ENCODE measurements at places on chromosomes 1 and 21.

DNA sequence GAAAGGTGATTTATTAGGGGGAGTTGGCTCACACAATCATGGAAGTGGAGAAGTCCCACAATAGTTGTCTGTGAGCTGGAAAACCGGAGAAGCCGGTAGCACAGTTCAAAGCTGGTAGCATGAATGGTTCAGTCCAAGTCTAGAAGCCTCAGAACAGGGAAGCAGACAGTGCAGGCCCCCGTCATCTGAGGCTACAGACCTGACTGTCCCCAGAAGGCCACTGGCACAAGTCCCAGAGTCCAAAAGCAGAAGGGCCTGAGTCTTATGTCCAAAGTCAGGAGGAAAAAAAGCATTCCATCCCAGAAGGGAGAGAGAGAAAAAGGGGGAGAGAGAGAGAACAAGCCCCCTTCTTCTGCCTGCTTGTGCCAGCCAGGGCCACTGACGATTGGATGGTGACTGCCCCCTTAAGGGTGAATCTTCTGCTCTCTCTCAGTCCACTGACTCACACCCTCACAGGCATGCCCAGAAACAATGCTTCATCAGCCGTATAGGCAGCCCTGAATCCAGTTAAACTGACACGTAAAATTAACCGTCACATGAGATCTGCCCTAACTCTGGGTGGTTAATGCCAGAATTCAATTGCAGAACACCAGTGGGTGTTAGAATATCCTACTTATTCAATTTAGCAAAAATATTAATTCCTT, 49.3 kb upstream of the POU2F1 start:
- no peak for DNase-seq

DNA sequence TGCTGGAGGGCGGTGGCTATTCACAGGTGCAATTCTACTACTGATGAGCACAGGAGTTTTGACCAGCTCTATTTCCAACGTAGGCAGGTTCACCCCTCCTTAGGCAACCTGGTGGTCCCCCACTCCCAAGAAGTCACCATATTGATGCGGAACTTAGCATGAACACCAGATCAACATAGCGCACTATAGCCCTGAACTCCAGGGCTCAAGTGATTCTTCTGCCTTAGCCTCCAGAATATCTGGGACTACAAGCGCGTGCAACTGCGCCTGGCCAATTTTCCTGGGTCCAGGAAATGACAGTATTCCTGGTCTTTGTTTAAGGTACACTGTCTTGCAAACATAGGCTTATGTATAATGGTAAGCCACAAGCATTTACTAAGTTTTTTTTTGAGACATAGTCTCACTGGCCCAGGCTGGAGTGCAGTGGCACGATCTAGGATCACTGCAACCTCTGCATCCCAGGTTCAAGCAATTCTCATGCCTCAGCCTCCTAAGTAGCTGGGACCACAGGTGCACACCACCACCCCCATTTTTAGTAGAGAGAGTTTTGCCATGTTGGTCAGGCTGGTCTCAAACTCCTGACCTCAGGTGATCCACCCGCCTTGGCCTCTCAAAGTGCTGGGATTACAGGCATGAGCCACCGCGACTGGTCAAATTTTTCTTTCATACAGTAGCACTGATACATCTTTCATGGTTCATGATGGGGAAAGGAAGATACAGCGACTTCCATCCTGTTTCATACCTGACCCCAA, 12.6 kb downstream of the MCL1 start:
- DNase-seq, result no peak

DNA sequence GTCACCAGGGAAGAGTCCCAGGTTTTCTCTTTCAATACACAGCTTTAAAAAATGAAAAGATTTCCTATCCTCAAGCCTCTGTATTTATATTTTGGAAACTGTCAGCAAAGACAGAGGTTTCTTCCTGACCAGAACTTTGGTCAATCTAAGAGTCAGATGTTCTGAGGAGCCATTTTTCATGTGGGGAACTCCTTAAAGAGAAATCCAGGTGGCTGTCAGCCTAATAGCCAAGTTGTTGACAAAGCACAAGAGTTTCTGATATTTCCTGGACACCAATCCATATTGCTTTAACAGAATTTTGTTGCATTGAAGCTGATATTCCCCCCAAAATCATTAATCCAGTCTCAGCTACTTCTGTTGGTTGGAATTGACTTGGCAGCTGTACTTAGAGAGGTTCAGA, 318.6 kb upstream of the NFIA start:
- DNase-seq, result no peak

DNA sequence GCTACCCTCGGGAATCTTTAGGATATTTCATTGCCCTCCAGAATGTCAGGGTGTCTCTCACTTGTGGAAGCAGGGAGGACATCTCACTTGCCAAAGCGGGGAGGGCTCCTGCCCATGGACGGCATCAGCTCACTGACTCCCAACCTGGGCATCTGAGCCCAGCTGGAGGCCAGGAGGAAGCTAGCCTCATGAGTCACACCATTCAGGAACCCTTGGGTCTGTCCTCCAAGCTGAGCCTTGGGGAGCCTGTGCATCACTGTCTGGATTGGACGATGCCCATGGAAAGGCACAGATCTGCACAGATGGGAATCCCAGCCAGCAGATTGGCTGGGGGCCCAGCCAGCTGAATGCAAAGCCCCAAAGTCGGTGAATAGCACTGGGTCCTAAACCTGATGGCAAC, 25.2 kb downstream of the WNT3A start:
- no peak for DNase-seq

DNA sequence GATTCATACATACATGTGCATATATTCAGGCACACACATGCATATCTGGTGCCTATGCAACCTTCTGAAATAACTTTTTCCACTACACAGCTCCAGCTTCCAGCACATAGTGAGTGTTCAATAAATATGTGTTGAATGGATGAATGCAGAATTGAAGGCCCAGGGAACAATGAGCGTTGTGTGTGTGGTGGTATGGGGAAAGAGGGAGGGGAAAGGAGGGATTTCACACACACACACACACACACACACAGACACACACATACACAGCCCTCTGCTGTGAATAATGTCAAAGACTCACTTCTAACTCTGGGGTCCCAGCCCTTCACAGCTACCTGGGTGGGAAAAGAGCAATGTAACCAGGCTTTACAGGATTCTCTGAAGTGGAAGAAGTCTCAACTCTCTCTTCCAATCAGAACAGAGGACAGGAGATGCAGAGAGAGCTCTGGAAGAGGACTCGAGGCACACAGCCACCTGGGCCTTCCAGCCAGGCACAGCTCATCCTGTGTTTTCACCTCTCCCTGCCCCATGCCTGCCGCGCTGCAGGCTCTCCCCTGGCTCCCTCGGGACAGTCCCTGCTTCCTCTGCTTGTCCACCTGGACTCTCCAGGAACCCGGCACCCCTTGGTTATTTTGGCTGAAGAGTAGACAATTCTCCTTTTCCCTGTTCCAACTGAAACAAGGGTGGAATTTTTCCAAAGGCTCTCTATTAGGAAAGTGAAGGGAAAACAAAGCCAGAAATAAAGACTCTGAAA, 5.4 kb upstream of the IGSF8 start:
- no peak for DNase-seq

DNA sequence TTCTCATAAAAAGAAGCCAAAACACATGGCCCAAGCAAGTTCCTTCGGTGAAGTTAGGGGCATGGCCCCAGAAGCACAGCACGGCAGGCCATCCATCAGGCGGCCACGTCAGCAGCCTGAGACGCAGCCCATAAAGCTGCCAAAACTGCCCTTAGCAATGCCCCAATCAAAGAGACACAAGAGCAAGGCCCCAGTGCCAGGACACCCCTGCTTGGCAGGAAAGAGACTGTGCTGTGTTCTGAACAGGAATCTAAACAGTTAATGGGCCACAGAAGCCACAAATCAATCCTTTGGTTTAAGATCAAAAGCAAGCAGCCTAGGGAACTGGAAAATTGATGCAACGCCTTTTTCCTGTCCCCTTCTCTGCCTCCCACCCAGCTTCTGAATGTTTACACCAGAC, 497.0 kb upstream of the USP24 start:
- DNase-seq, result no peak

- DNase-seq, result no peak
These were observed 190.7 kb upstream of the ARHGEF16 start for GRCh38 chr1:3263790-3264189.

DNA sequence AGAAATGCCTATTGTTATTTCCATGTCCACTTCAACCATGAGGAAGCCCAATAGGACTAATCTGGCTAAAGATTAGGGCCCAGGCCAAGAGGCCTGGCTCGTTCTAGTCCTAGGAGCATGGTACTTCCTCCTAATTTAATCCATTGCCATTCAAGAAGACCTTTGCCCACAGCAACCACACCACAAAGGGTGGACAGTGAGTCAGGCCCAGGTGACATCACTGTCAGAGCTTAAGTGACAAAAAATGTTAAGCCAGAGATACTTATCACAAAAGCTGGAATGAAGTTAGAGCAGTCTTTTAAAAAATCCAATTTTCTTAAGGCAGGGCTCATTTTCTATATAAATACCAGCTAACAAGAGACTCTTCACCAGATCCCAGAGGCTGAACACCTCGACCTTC, at the start of gene SPRR3:
SPRR3 (plus strand) TSS at position 368 of the 400 bp plus-strand sequence. CDS start 1,272 bp downstream, outside the sequence.
- no peak for DNase-seq

DNA sequence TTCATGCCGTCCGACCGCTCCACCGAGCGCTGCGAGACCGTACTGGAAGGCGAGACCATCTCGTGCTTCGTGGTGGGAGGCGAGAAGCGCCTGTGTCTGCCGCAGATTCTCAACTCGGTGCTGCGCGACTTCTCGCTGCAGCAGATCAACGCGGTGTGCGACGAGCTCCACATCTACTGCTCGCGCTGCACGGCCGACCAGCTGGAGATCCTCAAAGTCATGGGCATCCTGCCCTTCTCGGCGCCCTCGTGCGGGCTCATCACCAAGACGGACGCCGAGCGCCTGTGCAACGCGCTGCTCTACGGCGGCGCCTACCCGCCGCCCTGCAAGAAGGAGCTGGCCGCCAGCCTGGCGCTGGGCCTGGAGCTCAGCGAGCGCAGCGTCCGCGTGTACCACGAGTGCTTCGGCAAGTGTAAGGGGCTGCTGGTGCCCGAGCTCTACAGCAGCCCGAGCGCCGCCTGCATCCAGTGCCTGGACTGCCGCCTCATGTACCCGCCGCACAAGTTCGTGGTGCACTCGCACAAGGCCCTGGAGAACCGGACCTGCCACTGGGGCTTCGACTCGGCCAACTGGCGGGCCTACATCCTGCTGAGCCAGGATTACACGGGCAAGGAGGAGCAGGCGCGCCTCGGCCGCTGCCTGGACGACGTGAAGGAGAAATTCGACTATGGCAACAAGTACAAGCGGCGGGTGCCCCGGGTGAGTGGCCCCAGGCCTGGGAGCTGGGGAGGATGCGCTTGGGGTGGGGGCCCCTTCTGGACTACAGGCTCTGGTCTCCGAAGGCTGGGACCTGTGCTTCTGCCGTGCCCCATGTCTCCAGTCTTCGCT, 1.1 kb downstream of the SKI start:
- no peak for DNase-seq

GRCh38 chr1:63797056-63797726, 23.4 kb downstream of the ROR1 start:
- no peak for DNase-seq
